ENCODE measurements at places on chromosomes 3 and 15.

DNA sequence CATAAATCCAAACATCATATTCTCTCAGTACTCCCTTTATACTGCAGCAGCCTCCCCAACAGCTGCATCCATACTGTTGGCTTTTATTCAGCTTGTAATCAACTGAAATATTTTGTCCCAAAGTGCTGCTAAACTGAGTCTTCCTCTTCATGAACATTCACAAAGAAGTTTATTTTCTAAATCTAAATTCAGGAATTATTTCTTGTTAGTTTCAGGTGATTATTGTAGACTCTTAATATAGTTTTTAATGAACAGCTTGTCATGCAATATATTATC lies 269.3 kb upstream of the UBE2E2 start:
- DNase-seq, result no peak

- no peak for DNase-seq
Measured at GRCh38 chr3:157335233-157336076, 101.2 kb upstream of the PTX3 start.

- DNase-seq, result no peak
Measured at GRCh38 chr15:66462627-66463026, 34.9 kb downstream of the SNAPC5 start.

- DNase-seq, result peak; percentile 51
Measured at GRCh38 chr3:122794779-122795673, at the start of gene SLC49A4. TSS of gene SLC49A4 (plus strand) at chr3:122795069. CDS start at chr3:122795193, 124 bp downstream.

Data from activated T-cell treated with anti-CD3 and anti-CD28 coated beads, Interleukin-2, amount 50 U/mL, for 4 hours (primary cell).